ENCODE measurements at places on chromosomes 13 and 19.
A peak's percentile ranks its signal among the peaks of the same experiment; 100 is the strongest.

- no peak for DNase-seq
Measured at GRCh38 chr13:39879286-39880035, 224.0 kb downstream of the COG6 start.

DNA sequence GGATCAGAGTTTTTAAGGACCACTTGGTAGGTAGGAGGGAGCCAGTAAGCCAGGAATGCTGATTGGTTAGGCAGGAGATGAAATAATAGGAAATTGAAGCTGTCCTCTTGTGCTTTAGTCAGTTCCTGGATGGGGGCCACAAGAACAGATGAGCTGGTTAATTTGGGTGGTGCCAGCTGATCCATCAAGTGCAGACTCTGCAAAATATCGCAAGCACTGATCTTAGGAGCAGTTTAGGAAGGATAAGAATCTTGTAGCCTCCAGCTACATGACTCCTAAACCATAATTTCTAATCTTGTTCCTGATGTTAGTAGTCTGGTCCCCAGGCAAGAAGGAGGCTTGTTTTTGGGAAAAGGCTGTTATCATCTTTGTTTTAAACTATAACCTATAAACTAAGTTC lies 117.9 kb upstream of the GPR12 start:
- DNase-seq, result no peak

GRCh38 chr13:49584771-49585182 lies 581 bp downstream of the RCBTB1 start:
- peak; percentile 32 for DNase-seq

DNA sequence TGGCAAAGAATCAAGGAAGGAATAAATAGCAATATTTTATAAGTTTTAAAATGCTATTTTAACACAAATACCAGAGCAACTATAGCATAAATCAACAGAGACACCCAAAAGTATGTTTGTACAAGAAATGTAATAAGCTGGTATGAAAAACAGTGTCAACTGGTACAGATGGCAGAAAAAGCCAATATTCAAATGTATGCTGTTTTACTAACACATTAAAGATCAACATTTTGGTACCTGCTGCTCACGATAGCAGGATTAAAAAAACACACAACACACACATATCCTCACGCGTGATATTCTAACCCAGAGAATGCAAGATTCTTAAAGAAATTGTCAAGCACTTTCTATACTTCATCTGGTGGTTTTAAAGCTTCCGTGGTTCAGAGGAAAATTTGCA lies 48.1 kb upstream of the C19orf12 start:
- no peak for DNase-seq

DNA sequence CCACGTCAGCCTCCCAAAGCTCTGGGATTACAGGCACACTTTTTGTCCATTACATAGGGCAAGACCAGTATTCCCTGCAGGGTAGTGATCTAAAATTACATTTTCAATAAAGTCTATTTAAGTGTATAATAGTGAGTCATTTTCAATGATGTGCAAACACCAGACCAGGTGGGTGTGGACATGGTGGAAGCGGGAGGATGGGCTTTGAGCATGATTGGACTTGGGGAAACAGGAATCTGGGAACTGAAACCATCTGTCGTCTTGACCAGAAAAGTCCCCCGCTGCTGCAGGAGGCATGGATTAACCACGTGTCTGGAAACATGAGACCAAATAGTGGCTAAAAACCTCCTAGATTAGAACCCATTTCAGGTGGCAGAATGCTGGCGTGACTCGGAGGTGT lies 4.9 kb downstream of the FXYD3 start:
- peak; percentile 78 for DNase-seq

- DNase-seq, result no peak
Measured at GRCh38 chr13:102405499-102406100, 3.8 kb upstream of the FGF14 start.

- DNase-seq, result no peak
Measured at GRCh38 chr19:50315773-50316448, 13.3 kb downstream of the KCNC3 start.

GRCh38 chr13:30774214-30774730 lies 38.9 kb downstream of the ALOX5AP start:
- DNase-seq, result no peak

GRCh38 chr13:20127562-20128458 lies 33.0 kb downstream of the GJA3 start:
- peak; percentile 69 for DNase-seq

- no peak for DNase-seq
Measured at GRCh38 chr13:29101905-29102304, 281.8 kb downstream of the MTUS2 start.

- DNase-seq, result no peak
Measured at GRCh38 chr13:75220861-75221260, 261.1 kb downstream of the TBC1D4 start.

DNA sequence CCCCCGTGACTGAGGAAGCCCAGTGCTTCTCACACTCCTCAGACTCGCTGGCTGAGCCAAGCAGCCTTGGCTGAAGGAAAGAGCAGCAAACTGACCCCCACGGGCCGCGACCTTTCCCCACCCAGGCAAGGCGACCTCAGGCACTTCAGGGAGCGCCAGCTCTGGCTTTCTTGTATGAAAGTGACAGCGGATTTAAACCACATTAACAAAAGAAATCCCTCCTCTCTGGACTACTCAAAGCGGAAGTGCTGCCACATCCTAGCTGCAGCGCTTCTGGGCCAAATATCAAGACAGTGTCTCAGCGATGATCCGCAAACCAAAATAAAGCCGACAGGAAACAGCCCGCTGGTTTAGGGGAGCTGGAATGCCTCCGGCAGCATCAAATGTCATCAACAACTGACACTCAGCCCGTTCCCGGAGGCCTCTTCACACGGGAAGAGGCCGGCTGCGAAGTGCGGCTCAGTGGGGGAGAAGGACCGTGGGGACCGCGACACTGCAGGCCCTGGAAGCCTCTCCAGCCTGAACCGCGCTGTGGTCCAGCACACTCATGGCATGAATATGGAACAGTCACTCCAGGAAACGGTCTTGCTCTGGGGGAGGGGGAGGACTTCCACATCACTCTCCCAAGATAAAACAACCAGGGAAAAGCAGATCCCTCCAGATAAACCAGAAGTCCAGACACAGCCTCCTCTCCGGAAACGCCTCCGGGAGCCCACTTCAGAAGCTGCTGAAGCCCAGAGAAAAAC lies 1.4 kb downstream of the RASA3 start:
- peak; percentile 82 for DNase-seq

DNA sequence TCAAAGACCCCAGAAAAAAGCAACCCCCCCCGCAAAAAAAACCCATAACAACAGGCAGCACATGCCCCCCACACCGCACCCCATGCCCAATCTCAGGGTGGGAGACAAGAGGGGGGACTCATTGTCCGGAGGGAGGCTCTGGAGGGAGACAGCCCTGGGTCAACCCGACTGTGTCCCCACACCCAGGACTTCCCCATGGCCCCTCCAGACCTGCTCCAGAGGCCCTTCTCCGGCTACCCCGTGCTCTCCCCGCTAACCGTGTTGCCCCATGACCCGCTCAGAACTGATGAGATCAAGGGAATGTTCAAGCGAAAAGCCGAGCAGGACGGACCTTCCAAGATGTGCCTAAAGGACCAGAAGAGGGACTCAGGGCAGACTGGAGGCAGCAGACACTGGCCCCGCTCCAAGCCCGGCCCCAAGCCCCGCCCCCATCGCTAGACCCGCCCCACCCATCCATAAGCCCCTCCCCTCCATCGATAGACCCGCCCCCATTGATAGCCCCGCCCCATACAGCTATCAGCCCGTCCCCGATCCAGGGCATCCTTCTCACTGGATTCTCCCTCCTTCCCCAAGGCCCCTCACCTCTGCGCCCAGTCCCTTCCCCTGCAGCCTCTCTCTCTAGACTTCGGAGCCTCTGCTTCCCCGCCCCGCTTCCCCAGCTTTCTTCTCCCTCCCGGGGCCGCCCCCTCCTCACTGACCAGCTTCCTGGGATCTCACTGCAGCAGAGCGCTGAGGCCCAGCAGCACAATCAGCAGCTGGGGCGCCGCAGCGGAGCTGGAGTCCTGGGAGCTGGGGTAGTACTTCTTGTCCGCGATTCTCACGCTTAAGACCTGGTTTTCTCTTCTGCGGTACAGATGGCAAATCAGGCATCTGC lies 2.2 kb downstream of the BST2 start:
- no peak for DNase-seq

All from umbilical cord (tissue), 2 donors.